ENCODE measurements at places on chromosomes 3 and 15.

- DNase-seq = no peak
Measured at GRCh38 chr15:71084264-71084663, 31.0 kb upstream of the THSD4 start.

DNA sequence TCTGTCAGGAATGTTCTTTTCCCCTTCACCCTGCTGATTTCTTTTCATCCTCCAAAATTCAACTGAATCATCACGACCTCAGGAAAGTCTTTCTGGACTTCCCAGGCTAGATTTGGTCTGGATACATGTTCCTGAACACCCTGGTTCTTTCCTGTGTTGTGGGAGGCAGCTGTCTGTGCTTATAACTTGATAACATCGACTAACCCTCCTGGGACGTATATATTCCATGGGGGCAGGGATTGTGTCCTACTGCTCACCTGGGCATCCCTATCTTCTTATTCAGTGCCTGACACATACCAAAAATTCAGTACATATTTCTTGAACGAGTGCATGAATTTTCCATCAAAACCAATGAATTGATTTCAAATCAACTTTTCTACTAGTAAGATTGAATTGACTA, 47.6 kb upstream of the MEF2A start:
- DNase-seq = no peak

GRCh38 chr3:157782236-157782635, 279.0 kb upstream of the VEPH1 start:
- no peak for DNase-seq

GRCh38 chr15:56957812-56958406, 39.5 kb downstream of the TCF12 start:
- peak; percentile 6 for DNase-seq

DNA sequence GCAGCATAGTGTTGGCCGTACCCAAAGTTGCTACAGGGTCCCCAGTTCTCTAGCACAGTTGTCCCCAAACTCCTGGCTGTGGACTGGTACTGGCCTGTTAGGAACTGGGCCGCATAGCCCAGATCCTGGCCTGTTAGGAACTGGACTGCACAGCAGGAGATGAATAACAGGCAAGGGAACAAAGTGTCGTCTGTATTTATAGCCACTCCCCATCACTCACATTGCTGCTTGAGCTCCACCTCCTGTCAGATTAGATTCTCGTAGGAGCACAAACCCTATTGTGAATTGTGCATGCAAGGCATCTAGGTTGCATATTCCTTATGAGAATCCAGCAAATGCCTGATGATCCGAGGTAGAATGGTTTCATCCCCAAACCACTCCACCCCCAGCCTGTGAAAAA, 604.0 kb upstream of the LMCD1 start:
- DNase-seq = no peak

GRCh38 chr3:162022911-162023310, 526.3 kb downstream of the OTOL1 start:
- DNase-seq = no peak
